ENCODE measurements at places on chromosomes 5 and 9. TPM values are rescaled to one million over a fixed set of nuclear protein-coding genes. Genes with fewer than 3 reads are reported as not detected.

Gene IFNB1
- not detected for total RNA-seq

DNA sequence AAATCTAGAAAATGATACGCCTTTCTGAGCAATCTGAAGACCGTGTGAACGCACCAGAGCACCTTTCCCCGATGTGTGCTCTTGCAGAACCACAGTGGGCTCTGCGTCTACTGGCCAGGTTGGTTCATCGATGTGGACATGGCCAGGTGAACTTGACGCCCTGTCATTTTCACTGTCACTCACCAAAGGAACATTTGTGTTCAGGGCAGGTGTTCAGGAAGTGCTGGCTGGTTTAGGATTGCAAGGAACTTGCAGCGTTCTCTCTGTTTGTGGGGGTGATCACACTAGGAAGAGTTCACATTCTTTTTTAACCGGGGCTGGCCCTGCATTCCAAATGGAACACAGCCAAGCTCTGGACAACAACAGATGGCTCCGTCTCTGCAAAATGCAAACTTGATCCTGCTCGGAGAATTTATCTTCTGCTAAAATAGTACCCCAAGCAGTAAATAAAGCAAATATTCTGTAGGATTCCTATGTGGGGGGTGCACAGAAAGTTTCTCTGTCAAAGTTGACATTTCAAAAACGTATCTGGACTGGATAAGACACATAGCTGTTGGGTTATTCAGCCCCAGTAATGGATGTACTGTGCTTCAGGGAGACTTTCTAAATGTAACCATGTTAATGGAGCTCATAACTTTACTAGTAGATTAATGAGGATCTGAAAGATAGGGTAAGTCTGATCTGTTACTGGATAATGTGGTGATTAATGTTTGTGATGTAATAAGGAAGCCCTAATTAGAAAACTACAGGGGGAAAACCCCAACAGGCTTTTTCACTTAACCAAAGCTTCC, 45.7 kb upstream of the FANCC start:
- no peak for DNase-seq

DNA sequence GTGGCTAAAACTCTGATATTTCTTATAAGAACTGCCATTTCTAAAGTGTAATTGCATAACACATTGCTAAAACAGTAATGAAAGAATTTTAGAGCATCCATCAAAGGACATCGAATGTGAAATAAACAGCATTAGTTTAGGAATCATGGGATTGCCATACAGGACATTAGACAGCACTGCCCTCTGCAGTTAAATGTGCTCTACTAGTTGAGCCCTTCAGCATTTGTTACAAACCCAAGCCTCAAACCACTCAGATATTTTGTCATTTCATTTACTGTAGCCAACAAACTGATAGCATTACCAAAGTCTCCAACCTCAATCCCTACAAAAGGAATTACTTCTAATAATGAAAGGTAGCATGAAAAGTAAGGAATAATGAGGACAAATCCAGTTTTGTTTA, 116.8 kb upstream of the COX7C start:
- no peak for DNase-seq

Gene MEGF10
- total RNA-seq = 2.9 TPM

DNA sequence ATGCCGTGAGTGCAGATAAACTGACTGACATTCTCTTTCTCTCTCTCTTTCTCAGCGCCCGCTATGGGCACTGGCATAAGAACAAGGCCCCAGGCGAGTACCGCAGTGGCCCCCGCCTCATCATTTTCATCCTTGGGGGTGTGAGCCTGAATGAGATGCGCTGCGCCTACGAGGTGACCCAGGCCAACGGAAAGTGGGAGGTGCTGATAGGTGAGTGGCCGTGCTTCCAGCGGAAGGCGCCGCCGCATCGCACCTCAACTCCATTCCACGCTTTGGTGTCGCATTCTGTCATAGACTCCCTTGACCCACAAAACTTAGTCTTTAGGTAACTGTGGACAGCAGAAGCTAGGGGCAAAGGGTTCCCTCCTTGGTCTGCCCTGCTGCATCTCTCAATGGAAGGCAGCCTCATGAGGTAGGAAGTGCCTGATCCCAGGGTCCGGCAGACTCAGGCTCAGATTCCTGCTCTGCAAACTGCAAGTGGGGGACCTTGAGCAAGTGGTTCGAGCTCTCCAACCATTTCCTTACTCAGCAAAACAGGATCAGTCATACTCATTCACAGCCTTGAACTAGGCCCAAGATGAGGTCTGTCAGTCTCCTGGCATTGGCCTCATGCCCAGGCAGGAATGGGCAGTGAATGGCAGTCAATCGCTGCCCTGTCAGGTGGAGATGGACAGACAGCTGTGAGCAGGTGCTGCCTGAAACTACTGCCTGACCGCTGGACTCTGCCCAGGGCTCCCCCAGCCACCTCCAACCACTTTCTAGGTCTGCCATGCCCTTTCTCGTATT, 24.2 kb upstream of the CFAP157 start:
- DNase-seq = no peak

Gene TEK
- 7.5 TPM for total RNA-seq

DNA sequence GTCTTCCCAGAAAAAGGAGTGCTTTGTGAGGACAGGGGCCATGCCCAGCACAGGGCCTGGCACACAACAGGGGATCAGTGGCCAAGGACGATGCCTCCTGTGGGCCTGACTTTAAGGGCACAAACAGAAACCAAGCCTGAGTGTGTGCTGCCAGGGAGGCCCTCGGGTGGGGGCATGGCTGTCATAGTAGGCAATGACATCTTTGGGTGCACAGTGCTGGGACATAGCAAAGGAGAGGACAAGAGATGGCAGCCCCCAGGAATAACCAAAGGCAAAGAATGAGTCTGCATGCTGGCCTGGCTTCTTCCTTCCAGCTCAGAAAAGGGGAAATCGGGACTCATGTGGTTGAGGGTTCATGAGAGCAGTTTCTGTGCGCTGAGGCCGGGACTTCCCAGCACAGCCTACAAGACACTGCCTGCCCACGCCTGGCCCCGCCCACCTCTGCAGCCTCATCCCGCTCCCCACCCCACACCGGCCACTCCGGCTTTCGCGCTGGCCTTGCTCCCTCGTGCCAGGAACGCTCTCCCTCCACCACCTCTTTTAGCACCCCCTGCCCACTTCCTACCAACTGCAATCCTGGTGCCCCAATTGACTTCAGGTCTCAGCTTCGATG, 13.8 kb upstream of the LHX2 start:
- no peak for DNase-seq

Gene STARD4
- 4.2 TPM for total RNA-seq

DNA sequence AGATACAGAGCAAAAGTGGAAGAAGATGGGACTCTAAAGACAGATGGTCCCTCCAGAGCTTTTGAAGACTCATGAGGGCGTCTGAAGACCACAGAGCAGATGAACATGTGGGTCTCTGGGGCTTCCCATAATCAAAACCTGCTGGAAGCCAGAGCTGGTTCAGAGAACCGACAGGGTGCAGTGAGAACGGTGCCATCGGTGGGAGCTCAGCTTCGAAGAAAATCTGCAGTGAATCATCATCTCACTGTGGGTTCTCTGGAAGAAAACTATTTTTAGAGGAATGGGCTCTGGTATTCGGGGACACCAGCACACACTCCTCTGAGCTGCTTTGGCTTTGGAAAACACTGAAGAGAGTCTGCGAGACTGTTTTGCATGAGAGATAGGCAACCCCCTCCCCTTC, 222.4 kb upstream of the PANK3 start:
- no peak for DNase-seq
